Posterior cingulate gyrus (tissue), 11 donors: ENCODE measurements at places on chromosomes 4 and X.
A peak's percentile ranks its signal among the peaks of the same experiment; 100 is the strongest.

DNA sequence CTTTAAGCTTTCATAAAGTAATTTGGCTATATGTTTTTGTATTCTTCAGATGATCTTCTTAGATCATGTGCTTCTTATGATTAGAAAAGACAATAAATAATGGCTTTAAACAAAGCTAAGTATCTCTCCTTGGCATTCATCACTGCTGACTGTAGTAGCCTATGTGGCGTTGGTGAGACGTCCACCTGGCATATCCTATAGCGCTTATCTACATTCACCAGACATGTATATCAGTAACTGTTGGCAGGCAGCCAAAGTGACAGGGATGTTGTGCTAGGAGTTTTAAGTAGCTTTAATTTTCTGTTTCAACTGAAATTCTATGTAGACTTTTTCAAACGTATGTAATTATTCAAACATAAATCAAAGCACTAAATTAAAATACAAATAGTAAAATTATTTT is 276.4 kb downstream of the IL15 start:
- DNase-seq, result no peak

GRCh38 chrX:136626237-136626636 is 21.7 kb upstream of the CD40LG start:
- DNase-seq, result no peak

DNA sequence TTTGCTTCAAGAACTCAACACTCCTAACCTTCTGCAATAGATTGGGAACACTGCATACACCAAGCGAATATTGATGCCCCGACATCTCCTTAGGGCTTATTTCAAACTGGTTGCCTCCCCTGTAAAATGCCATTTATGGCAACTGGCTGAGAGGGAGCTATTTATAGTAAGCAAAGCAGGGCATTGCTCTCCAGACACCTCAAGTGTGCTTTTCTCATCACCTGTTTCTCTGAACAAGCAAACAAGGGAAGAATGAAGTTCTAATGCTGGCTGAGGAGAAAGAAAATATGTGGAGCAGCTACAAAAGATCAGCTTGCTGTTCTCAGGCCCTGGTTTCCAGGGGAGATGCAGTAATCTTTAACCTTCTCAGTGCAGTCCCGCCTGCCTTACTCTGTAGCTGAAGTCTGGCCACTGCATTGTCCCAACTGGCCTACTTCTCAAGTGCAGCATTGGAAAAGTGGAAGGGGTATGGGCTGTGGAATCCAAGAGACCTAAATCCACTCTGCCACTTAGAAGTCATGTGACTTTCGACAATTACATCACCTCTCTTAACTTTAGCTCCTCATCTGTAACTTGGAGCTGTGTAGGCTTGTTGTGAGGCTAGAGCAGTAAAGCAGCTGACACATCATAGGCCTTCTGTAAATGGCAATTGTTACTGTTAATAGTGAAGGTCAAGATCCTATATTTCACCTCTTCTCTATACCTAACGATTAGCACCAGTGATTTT is 47.9 kb upstream of the FGF13 start:
- DNase-seq, result no peak

GRCh38 chrX:74117962-74118902 is 185.7 kb upstream of the ZCCHC13 start:
- DNase-seq, result no peak

- no peak for DNase-seq
Observed at GRCh38 chr4:531721-532565, 32.9 kb downstream of the PIGG start.

DNA sequence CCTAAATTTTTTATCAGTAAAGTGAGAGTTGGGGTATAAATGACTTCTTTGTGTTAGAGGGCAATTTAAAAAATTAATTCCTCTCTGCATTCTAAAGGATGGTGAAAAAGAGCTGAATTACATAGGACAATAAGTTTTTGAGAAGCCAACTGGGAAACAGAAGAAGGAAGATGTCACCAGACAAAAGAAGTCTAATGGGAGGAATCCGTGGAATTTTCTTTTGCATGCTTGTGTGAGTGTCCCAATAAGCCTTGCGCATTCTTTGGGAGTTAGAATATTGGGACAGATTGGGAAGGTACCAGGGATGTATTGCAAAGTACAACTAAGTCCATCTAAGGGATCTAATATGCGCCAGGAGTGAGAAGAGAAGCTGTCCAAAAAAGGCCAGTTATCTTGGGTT is 35.1 kb upstream of the NR3C2 start:
- no peak for DNase-seq

DNA sequence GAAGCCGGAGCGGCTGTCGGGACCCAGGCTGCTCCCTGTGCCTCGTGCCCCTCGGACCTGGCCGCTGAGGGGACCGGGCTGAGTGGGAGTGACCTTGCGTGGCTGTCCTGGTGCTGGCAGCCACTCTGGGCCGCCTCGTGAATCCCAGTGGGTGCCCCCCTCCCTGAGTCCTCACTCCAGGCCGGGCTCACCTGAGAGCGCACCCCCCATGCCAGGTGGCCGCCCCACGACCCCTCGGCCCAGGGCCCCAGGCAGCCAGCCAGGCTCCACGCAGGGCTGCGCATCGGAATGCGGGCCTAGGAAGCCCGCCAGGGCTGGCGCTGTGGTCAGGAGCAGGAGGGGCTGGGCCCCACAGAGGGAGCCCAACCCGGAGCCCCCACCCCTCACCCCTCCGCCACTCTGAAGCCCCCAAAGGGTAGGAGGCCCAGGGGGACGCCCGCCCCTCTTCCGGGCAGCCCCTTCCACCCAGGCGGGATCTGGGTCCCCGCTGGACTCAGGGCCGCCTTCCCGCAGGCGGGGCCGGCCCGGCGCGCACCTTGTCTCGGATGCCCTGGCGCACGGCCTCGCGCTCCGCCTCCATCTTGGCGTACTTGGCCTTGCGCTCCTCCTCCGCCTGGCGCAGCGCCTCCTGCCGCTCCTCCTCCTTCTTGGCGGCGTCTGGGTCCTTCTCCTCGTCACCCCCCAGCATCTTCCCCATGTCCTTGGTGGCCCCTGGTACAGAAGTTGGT is 33.9 kb downstream of the CPLX1 start:
- peak; percentile 59 for DNase-seq

- no peak for DNase-seq
Observed at GRCh38 chrX:86348669-86349068, 200.4 kb downstream of the DACH2 start.

DNA sequence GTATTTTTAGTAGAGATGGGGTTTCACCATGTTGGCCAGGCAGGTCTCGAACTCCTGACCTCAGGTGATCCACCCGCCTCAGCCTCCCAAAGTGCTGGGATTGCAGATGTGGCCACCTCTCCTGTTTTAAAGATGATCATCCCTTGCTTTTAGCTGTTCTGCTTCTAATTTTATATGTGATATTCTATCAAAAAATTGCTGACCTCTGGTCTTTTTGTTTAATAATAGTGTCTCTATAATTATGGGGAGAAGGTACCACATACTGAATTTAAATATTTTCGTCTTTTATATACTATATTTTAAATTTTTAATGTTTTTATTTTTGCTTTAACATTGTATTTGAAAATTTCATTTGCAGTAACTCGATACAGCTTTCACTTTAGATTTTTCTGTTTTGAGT is 15.6 kb downstream of the USP9X start:
- no peak for DNase-seq

GRCh38 chr4:67092351-67092750 is 453.0 kb downstream of the CENPC start:
- DNase-seq, result no peak

DNA sequence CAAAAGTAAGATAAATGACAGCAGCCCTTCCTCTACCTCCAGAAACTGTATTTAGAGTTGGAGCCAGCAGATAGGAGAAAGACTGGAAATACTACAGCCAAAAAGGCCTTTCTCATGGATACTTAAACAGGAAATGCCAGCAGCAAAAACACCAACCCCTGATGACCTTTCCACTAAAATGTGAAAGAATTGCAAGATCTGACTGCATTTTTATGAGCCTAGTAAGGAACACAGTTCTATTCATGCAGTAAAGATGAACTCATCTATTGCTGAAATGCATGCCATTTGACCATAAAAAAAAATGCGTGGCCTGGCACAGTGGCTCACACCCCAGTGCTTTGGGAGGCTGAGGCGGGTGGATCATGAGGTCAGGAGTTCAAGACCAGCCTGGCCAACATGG is 19.9 kb downstream of the ABCG2 start:
- no peak for DNase-seq

DNA sequence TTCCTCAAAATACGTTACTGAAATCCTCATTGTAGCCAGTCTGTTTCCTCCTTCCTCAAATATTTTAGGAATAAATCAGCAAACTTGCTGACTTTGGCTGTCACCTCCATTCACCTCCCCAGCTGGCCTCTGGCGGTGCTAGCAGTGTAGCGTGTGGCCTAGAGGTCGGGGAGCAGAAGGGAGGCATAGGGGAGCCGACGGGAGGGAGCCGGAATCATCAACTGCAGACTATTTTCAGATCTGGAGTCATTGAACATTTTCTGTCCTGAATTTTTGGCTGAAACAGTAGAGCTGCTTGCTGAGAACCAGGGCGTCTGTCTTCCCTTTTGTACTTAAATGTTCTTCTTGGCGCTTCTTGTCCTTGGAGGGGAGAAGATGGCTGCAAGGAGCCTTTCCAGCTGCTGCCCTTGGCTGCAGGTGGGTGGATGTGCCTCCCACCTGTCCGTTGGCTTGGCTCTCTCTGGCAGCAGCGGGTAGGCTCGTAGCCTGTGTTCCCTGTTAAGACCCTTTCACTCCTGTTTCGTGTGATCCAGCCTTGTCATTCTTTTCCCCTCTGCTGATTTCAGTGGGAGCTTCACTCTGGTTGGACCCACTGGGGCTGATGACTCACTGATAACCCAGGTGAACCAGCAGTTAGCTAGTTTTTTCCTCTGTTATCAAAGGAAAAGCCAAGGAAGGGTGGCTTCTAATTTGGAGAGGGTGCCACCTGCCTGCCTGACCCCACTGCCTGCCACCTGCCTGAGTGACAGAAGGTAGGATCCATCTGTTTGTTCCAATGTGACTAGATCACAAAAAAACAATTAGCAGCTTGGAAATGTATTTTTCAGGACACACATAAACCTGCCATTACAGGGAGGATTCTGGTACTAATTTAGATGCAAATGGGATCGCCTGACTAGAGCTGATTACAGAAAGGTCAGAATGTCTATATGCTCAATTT is 135.9 kb downstream of the GATB start:
- no peak for DNase-seq

- DNase-seq, result no peak
Observed at GRCh38 chr4:7429069-7429416, 5.7 kb downstream of the PSAPL1 start.

- DNase-seq, result no peak
Observed at GRCh38 chrX:57647020-57647419, 33.0 kb downstream of the NLRP2B start.

DNA sequence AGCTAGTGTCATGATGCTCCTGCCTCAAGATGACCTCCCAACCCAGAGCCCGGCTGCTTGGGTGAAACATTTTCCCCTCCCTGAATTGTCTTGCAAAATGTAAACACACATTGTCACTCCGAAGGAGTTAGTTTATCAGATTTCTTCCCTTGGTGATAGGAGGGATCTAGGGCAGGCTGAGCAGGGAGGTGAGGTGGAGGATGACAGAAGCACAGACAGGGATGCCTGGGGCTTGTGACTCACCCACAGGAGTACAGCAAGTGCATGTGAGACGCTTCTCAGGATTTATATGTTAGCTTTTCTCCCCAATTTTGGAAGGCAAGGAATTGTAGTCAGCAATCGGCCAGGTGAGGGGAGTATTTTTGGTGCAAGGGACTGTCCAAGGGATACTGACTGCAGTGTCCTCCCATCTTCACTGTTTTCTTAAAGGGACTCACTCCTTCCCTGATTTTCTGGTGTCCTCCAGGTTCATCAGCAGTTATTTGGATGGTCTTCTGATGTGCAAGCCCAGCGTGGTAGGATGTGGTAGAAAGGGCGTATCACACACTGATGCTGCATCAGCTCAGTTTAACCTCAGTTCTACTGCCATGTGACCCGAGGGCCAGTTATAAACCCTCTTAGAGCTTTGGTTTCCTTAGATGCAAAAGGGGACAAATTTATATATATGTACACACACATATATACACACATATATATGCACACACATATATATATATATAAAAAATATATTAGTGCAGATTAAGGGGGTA is 46.2 kb upstream of the IGFBP7 start:
- no peak for DNase-seq

- DNase-seq, result no peak
Observed at GRCh38 chr4:2606960-2607506, 70.6 kb downstream of the FAM193A start.

DNA sequence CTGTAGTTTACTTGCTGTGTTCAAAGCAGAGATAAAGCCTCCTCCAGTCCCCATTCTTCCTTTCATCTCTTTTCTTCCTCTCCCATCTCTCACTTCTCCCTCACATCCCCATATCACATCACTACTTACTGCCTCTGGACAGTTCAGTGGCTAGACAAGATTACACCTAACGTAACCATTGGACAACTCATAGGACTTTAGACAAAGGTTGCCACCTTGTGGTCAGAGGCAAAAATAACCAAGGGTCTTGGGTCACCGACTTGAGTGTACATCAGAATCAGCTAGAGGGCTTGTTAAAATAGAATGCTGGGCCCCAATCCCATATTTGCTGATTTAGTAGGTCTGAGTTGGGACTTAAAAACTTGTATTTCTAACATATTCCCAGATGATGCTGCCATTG is 109.3 kb upstream of the DGKK start:
- DNase-seq, result no peak

GRCh38 chrX:136953867-136954787 is 73.6 kb upstream of the RBMX start:
- peak; percentile 29 for DNase-seq

DNA sequence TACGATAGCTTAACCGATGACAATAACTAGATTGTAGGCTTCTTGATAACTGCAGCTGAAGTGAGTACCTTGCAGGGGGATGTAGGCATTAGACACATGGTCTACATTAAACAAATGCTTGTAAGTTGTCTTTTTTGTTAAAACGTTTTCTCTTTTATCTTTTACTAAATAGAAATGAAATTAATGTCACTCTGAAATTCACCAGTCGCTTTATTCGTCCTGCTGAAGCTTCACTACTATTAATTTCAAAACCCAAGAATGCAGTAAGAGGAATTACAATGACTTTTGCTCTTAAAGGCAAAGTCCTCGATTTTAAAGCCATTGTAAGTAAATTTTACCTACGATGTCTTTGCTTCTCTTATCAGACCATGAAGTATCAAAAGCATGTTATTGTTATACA is 239.7 kb downstream of the CFAP47 start:
- DNase-seq, result no peak

- no peak for DNase-seq
Observed at GRCh38 chr4:32163125-32163524, 1443.0 kb downstream of the PCDH7 start.

DNA sequence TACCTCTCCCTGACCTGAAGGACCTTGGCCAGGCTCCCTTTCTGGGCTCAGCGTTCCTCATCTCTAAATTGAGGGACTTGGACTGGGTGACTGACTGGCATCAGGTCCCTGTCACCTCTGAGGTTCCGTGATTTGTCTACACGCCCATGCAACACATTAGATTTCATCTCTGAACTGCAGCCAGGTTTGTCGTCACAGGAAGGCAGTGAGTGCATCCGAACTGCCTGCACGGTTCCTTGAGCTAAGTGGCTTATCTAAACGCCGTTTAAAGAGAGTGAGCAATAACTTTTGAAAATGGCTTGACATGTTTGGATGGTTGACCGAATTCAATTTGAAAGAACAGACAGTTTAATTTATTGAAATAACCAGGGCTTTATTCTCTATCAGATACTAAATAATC is 70.1 kb downstream of the PCYT1B start:
- no peak for DNase-seq

GRCh38 chrX:132909643-132910042 is 48.8 kb downstream of the HS6ST2 start:
- DNase-seq, result no peak

GRCh38 chr4:81652069-81652478 is 180.4 kb upstream of the RASGEF1B start:
- no peak for DNase-seq

GRCh38 chr4:177339477-177340374 is 30.1 kb downstream of the NEIL3 start:
- no peak for DNase-seq
